ENCODE measurements at places on chromosomes 1 and 21. TPM values are rescaled to one million over a fixed set of nuclear protein-coding genes. Genes with fewer than 3 reads are reported as not detected.

SYCP1 gene
- not detected for total RNA-seq

TRIM17 gene
- 1.2 TPM for total RNA-seq

OR2M3 gene
- total RNA-seq = not detected

PLA2G4A gene
- total RNA-seq = 4.9 TPM

TMEM52 gene
- 2.7 TPM for total RNA-seq

VHLL gene
- total RNA-seq = not detected

ZSCAN20 gene
- 2.6 TPM for total RNA-seq

FMO2 gene
- 259 TPM for total RNA-seq

DNA sequence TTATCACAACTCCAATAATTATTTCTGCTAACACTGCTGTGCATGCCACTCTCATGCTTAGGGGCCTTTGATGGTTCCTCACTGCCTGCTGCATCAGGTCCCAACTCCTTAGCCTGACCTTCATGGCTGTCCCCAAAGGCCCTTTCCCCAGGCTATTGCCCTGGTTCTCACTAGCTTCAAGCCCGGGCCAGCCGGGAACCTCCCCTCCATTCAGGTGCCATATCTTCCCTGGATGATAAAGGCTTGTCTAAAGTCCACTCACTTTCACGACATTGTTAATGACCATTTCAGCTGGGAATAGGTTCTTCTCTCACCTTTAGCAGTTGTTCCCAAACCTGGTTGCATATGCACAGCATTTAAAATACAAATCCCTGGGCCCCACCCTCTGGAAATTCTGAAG lies 95.8 kb downstream of the CNIH3 start:
- no peaks in the 10 kb centered on the region for H3K36me3 ChIP-seq
- H3K4me3 ChIP-seq = no peak overlapping the region
- H3K27me3 ChIP-seq = no peaks in the 10 kb centered on the region
- DNase-seq = no peak
- no peak overlapping the region for H3K27ac ChIP-seq

GRCh38 chr1:26213335-26213905 lies 20.6 kb upstream of the CEP85 start:
- DNase-seq = no peak
- H3K4me3 ChIP-seq = no peak overlapping the region
- no peak overlapping the region for H3K27ac ChIP-seq
- no peaks in the 10 kb centered on the region for H3K27me3 ChIP-seq
- no peaks in the 10 kb centered on the region for H3K4me1 ChIP-seq
- H3K36me3 ChIP-seq = no peaks in the 10 kb centered on the region
